ENCODE measurements at places on chromosomes 4 and X.

- no peak for DNase-seq
These were observed 875.5 kb downstream of the C4orf33 start for GRCh38 chr4:129971419-129971818.

DNA sequence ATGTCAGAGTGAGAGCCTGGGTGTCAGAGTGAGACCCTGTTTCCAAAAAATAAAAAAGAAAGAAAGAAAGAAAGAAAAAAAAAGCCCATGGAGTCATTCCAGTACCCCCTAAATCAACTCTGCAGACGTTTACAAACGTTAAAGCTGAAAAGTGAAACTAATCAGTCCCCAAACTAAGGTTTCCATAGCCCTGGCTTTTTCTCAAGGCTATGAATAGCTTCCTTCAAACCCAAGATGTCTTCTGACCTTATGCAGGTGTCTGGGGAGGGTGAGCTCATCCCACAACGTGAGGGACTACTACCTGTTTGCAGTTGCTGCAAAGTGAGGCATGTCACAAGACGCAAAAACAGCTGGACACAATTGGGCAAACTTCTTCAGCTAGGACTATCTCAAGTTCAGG lies 144.0 kb downstream of the SH3KBP1 start:
- no peak for DNase-seq

DNA sequence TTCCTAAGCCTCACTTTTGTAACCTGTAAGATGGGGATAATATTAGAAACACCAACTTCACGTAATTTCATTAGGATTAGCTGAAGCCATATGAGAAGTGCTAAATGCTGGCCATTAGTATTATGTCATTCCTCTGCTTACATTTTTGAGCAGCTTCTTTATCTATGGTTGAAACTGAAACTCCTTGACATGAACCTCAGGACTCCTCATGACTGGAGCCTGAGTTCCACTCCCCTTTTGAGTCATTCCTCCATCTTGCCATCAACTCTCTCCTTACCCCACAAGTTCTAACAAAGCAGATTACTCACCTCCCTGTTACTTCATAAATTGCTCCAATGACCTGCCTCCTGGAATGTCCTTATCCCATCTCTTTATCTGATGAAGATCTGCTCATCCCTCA lies 123.2 kb upstream of the KCNIP4 start:
- no peak for DNase-seq

- no peak for DNase-seq
These were observed 38.1 kb downstream of the LAMTOR3 start for GRCh38 chr4:99856166-99856565.

DNA sequence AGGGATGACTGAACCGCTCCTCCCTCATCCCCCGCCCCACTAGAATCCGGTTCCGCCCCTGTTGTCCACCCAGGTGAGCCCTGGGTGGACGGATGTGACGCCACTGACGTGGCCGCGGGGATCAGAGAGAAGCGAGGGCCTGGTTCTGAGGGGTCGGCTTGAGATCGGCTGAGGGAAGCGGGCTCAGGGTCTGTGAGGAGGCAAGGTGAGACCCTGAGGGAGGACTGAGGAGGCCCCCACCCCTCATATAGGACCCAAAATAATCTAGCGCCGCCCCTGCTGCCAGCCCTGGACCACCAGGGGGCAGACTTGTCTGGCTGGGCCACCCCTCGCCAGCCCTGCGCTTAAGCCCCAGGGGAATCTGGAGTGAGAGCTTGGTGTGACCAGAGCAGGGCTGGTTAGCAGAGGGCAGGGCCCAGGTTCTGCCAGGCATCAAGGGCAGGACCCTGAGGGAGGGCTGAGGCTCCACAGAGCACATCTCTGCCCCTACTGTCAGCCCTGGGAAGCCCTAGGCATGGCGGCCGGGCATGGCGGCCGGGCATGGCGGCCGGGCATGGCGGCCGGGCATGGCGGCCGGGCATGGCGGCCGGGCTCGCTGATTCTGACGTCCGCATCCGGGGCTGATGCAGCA lies at the start of gene MAGEA8:
TSS of gene MAGEA8 (plus strand) at position 103 of the 631 bp plus-strand sequence. CDS start 3,090 bp downstream, outside the sequence.
- DNase-seq = peak; percentile 0

GRCh38 chr4:76007089-76007862 lies at the start of gene CXCL9:
CXCL9 (minus strand) TSS chr4:76007509; CDS start chr4:76007449, 60 bp downstream.
- DNase-seq = no peak

DNA sequence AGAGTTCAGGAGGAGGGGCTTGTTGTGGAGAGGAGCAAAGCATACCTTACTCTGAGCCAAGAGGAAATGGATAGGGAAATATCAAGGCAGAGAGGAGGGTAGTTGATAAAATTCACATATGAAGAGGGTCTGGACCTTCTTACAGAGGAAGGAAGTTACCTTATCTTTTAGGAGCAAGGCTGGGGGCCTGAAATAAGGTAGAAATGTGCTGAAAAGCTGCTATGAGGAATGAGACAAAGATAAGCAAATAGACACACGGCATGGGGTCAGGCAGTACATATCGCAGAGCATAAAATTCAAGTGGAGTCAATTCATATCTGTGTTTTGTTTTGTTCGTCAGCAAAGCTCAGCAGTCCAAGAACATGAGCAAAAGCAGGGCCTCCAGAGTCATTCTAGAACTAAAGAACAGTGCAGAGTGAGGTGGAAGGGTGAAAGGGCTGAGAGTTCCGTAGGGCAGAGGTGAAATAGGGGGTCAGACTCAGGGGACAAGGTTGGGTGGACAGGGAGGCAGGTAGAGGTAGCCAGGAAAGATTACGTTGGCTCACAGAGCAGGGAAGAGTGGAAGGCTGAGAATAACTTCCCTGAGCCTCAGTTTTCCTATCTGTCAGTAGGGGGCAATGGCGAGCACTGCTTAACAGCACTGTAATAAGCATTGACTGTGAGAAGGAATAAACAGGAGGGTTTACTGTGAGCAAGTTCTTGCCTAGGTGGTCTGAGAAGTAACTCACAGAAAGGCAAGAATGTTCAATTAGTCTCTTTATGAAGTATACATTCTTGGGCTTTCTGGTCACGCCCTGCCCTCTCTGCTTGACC lies 9.2 kb downstream of the VSIG4 start:
- DNase-seq = no peak

Measured in NCI-H69 (cell line).